ENCODE measurements at places on chromosomes 2 and 18.
A peak's percentile ranks its signal among the peaks of the same experiment; 100 is the strongest.

- no peak for DNase-seq
These were observed 107.2 kb downstream of the GALNT1 start for GRCh38 chr18:35688757-35689156.

GRCh38 chr2:217789736-217790181 lies 213.0 kb downstream of the TNS1 start:
- DNase-seq = no peak

GRCh38 chr2:174971868-174972781 lies 33.1 kb downstream of the CHN1 start:
- peak; percentile 60 for DNase-seq

GRCh38 chr2:216516730-216517350 lies 18.2 kb downstream of the RPL37A start:
- peak; percentile 58 for DNase-seq

DNA sequence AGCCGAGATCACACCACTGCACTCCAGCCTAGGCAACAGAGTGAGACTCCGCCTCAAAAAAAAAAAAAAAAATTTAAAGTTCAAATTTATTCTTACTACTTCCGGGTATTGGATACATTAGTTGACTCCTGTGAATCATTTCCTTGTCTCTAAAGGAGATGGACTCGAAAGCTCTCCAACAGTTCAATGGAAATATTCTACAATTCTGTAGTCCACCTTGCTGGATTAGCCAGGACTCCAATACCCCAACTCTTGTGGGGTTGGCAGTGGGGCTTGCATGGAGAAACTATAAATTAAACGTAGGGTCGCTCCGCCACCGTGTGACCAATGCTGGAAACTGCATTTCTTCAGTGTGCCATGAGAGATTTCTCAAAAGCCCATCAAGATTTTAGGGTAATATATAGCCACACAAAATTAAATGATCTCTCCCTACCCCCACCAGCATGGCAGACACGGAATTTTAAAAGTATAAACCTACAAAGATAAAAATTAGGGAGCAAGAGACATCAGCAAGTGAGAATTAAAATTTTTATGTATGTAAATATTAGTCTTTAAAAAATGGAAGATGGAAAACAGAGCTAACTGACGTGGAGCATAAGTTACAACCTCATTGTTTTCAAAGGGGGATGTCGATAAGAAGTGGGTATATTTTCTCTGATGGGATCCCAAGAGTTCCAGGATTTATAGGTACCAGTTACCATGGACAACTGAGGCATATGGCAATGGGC lies 27.8 kb upstream of the GAREM2 start:
- peak; percentile 65 for DNase-seq

GRCh38 chr2:42098571-42099437 lies 51.0 kb downstream of the PKDCC start:
- DNase-seq = no peak

GRCh38 chr2:156338578-156338977 lies 6.1 kb upstream of the NR4A2 start:
- DNase-seq = no peak

DNA sequence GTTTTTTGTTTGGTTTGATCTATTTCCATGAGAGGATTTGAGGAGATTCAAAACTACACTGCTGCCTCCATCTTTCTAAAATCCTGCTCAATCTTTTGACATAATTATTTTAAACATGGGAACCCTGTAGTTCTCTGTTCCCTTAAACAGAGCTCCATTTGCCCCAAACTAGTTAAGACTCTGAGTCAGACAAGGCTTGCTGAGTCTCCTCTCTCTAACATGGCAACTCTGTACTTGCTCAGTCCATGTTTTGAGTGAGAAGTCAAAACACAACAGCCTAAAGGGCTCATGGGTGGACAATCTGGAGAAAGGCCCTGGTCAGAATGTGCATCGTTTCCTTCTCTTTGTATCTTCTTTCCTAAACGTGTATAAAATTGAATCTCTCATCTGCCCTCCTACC lies 7.1 kb upstream of the STAMBP start:
- no peak for DNase-seq

GRCh38 chr2:54310311-54310710 lies 54.3 kb upstream of the TSPYL6 start:
- DNase-seq = peak; percentile 36

DNA sequence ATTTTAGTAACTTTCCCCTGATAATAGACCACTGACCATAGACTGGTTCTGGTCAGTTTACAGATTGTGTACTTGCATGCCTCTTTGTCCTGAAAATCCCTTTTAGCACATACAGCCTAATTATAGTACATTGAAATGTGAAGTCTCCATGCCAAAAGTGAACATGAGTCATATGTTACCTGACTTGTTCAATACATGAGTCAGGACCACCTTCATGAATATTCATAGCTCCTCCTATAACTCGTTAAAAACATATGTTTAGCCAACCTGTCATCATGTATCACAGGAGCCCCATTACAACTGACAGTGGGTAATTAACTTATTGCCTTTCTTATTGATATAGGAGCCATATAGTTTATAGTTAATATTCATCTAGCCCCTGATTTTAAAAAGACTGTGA lies 78.6 kb downstream of the SH3YL1 start:
- no peak for DNase-seq

DNA sequence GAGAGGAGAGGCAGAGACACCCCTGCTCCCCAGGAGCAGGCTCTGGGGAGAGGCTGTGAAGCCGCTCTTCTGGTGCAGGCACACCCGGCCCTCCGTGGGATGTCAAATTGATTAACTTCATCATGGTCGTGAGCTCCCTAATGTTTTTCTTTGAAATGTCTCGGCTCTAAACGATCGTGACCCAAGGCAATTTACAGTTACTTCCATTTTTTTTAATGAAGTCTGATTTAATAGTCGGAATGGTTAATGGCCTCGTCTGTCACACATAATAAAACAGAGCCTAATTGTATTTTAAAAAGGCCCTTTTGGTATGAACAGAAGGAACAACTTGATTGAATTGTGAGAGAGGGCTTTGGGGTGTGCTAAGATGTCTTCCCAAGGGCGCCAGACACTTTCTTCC lies 130.2 kb downstream of the SMAD2 start:
- DNase-seq = no peak

DNA sequence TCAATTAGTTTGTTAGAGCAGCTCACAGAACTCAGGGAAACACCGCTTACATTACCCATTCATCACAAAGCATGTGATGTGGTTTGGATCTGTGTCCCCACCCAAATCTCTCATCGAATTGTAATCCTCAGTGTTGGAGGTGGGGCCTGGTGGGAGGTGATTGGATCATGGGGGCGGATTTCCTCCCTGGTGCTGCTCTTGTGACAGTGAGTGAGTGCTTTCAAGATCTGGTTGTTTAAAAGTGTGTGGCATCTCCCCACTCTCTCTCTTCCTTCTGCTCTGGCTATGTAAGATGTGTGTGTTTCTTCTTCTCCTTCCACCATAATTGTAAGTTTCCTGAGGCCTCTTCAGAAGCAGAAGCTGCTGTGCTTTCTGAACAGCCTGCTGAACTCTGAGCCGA lies 63.5 kb upstream of the AGPS start:
- DNase-seq = no peak

- no peak for DNase-seq
These were observed 83.7 kb downstream of the SOCS6 start for GRCh38 chr18:70372450-70373041.

- DNase-seq = no peak
These were observed 64.3 kb downstream of the HNMT start for GRCh38 chr2:138028538-138028937.

- DNase-seq = no peak
These were observed 125.9 kb downstream of the ACOXL start for GRCh38 chr2:110858135-110858725.

GRCh38 chr2:241563981-241564595 lies 5.5 kb downstream of the BOK start:
- no peak for DNase-seq

- DNase-seq = no peak
These were observed 127.5 kb downstream of the CD8B2 start for GRCh38 chr2:106614511-106615291.

DNA sequence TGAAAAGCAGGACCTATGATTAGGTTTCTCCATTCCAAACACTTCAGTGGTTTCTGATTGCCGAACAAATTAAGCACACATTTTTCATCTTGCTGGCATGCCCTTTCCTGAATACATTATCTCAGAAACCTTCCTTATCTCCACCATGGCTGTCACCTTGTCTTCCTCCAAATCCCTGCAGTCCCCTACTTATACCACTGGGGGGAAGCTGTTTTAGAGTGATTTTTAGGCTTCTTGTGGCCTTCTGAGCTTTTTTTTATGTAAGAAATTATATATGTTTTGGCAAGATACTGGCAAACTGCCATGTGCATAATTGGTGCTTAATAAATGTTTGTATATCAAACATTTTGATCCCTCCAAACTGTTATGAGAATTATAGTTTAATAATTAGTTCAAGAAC lies 229.2 kb downstream of the MYT1L start:
- DNase-seq = peak; percentile 0

GRCh38 chr2:46915281-46915810 lies at the start of gene MCFD2:
Gene MCFD2, minus strand, starts transcription at chr2:46915806. Its CDS starts 6,635 bp downstream, at chr2:46909171.
- DNase-seq = peak; percentile 21

All from fibroblast of mammary gland (primary cell).